ENCODE measurements at places on chromosomes 1 and 21.

GRCh38 chr1:86487131-86487810, 18.5 kb downstream of the CLCA1 start:
- DNase-seq, result no peak

DNA sequence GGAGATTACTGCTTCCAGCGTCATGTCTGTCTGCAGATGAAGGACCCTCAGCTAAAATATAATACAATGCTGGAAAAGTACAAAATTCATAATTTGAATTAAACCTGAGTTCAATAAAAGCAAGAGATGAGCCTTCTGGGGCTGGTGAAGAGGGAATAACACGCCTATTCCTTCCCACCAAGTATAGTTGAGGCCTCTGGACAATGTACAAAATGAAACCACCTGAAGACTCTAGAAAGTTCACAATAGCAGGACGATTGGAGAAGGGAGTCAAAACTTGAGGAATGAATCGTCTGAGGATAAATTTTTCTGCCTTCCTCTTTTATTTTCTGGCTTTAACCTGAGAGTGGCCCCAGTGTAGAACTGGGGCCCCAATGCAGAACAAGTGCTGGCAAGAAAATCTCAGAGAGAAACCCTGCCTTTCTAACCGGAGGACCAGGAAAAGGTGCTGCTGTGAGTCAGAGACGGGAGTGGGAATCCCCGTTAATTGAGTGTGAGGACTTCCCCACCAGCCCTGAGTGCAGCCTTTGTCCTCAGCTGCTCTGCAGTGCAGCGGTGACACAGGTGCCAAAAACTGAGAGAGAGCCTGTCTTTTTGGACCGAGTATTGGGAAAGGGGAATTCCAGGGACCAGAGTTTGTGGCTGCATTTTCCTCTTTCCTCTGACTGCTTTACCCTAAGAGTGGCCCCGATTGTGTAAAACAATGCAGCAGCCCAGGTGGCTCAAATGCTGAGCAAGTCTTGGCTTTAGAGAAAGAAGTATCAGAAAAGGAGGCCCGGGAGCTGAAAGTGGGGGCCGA, 264.9 kb downstream of the DYRK1A start:
- DNase-seq, result no peak

- DNase-seq, result no peak
Measured at GRCh38 chr1:18542351-18542750, 61.6 kb downstream of the KLHDC7A start.

- DNase-seq, result no peak
Measured at GRCh38 chr1:192629612-192630011, 6.3 kb upstream of the RGS13 start.

- no peak for DNase-seq
Measured at GRCh38 chr1:94707321-94708298, 112.5 kb upstream of the SLC44A3 start.

GRCh38 chr1:204773246-204773645, 87.7 kb upstream of the LRRN2 start:
- no peak for DNase-seq

DNA sequence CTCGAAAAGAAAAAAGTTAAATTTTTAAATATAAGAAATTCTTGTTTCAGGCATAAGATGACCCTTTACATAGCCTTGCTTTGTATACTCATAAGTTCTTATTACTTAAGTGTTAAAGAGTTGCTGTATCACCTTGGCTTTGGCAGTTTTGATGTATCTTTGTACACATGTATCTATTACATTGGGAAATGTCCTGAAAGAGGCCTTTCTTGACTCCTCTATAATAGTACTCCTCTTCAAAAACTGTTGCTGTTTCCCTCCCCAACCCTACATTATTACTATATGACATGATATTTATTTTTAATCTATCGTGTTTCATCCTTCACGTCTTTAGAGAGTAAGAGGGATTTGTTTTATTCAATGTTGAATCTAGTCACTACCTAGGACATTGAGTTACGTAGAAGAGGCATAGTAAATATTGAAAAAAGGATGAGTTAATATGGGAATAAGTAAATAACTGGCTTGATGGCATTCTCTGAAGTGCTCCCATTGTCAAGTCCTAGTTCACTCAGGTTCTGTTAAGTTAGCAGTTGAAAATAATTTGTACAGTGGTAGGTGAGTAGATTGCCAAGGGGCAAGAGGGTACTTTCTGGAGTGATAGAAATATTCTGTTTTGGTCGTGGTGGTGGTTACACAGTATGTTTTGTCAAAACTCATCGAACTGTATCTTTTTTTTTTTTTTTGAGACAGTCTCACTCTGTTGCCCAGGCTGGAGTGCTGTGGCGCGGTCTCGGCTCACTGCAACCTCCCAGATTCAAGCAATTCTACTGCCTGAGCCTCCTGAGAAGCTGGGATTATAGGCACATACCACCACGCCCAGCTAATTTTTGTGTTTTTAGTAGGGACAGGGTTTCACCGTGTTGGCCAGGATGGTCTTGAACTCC, 8.2 kb downstream of the THRAP3 start:
- no peak for DNase-seq

GRCh38 chr1:210022044-210022443, 84.0 kb downstream of the SYT14 start:
- no peak for DNase-seq

DNA sequence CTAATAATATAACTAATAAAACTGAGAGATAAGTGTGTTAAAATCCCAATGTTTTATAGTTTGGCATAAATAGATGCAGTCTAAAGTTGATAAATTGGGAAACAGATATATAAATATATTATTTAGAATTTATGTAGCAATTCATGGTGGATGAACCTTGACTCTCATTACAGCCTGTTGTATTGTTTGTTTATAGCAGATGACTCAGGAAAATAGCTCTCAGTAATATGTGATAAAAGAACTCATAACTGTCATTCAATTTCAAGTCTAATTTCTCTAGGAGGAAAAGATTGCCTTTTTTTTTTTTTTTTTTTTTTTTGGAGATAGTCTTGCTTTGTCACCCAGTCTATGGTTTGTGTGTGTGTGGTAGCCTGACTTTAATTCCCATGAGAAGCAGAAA, 603.2 kb upstream of the PKN2 start:
- no peak for DNase-seq

GRCh38 chr1:38213646-38214434, 167.2 kb upstream of the POU3F1 start:
- no peak for DNase-seq

DNA sequence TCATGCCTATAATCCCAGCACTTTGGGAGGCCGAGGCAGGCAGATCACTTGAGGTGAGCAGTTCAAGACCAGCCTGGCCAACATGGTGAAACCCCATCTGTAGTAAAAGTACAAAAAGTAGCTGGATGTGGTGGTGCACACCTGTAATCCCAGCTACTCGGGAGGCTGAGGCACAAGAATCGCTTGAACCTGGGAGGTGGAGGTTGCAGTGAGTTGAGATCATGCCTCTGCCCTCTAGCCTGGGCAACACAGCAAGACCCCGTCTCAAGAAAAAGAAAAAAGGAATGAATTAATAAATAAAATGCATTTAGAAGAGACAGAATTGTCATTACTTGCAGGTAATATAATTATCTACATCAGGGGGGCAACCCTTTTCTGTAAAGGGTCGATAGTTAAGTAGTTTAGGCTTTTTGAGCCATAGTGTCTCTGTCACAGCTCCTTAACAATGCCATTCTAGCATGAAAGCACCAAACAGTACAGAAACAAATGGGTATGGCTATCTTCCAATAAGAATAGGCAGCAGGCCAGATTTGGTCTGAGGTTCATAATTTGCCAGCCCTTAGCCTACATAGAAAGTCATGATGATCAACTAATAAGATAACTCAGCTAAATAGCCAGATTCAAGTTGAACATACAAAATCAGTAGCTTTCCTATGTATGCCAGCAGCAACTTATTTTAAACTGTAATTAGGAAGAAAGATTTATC, 56.8 kb downstream of the RPRD2 start:
- DNase-seq, result no peak

GRCh38 chr21:28257276-28257675, 735.4 kb downstream of the LTN1 start:
- DNase-seq, result no peak

DNA sequence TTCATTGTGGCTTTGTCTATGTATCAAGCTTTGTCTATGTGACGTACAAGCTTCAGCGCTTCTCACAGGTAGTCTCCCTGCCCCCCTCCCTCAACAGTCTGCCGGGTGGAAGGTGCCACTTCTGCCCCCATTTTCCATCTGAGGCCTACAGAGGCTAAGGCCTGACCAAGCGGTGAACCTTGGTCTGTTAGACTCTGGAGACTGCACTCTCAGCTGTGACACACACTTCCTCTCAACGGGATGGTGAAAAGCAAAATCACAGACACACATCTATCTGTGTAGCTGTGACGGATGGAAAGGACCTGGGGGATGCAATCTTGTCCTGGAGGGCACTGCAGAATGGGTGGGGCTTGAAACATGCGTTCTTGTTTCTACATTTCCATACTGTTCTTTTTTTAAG, 152.9 kb upstream of the EDN2 start:
- no peak for DNase-seq

- no peak for DNase-seq
Measured at GRCh38 chr1:170032531-170033280, 41.8 kb downstream of the KIFAP3 start.

GRCh38 chr1:206794294-206794908, 22.1 kb upstream of the IL10 start:
- DNase-seq, result no peak

DNA sequence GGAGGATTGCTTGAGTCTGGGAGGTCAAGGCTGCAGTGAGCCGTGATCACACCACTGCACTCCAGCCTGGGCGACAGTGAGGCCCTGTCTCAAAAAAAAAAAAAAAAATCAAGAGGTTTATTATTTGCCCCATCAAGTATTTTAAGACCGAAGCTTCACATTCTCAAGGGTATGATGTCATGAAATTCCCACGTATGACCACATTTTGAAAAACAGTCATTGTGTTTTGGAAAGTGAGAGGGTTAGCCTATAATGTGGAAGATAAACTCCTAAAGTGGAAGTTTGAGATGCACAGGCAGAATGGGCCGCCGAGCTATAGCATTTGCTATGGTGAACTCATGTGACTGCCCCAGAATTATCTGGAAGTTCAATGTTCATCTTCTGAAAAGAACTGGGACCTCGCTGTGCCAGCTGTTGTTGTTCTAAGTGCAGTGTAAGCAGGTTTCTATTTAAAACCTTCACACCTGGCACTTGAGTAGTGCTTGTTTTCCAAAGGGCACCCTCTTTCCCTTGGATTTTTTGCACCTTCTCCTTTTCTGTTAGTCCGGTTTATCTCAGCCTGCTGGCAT, 96.9 kb upstream of the SLC25A33 start:
- DNase-seq, result no peak

DNA sequence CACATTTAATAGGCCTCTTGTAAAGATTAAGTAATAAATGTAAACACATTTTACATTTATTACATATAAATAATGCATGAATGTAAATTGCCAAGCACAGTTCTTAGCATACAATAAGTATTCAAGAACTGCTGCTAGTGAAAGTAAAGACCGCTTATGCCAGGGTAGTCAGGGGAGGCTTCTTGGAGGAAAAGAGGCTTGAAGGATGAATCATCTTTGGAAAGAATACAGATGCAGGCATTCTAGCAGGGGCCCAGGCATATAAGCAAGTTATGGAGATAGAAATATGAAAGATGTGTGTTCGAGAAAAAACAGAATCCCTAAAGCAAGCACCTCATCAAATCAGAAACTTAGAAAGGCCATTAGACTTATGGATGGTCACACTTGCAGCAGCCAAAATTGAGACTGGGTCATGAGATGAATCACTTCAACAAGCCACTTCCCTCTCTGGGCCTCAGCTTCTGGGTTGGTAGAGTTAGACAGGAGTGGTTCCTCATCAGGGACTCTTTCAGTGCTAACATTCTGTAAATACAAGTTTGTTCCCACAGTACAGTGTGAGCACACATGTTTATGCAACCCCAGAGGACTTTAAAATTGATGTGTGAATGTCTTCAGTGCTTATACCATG, 79.8 kb upstream of the ROR1 start:
- no peak for DNase-seq

DNA sequence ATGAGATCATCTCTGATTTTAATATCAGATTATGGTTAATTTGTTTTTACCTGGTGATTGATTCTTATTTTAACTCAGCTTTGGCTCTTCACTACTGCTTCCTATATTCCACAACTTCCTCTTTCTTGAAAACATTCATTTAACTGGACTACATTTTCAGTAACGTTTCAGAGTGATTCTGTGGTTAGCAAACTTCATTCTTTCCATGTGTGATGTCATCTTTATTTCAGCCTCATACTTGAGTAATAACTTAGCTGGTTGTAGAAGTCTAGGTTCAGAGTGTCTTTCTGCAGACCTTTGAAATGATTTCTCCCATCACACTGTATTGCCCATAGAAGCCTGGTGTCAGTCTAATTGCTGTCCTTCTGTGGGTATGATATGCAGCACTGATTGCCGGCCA, 36.0 kb upstream of the SLC35F3 start:
- no peak for DNase-seq

DNA sequence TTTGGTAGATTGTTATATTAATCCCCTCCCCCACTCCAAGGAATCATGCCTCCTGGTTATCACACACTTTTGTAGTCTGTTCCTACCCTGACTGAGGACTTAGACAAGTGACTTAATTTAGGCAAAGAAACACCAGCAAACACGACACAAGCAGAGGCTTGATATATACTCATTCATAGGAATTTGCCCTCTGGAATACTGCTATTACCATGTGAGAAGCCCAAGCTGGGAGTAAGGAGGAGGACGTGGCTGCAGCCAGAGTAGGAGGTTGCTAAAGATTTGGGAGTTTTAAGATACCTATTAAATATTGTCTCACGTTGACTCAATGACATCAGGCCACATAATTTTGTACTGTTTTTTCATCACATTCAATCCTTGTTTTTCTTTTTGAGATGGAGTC, 100.2 kb downstream of the LRRC53 start:
- DNase-seq, result no peak

DNA sequence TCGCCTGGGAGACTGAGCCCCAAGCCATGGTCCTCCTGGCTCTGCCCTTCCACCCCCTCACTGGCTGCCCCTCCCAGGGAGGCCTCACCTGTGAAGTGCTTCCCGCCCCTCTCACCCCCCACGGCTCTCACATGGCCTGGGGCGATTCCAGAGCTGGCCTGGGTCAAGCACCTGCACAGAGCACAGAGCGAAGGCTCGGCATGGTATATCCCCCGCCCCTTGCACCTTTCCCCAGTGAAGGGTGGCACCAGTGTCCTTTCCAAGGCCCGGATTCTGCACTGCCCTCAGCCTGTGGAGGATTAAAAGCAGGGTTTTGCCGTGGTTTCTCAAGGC, 1.1 kb upstream of the AJAP1 start:
- DNase-seq, result no peak

DNA sequence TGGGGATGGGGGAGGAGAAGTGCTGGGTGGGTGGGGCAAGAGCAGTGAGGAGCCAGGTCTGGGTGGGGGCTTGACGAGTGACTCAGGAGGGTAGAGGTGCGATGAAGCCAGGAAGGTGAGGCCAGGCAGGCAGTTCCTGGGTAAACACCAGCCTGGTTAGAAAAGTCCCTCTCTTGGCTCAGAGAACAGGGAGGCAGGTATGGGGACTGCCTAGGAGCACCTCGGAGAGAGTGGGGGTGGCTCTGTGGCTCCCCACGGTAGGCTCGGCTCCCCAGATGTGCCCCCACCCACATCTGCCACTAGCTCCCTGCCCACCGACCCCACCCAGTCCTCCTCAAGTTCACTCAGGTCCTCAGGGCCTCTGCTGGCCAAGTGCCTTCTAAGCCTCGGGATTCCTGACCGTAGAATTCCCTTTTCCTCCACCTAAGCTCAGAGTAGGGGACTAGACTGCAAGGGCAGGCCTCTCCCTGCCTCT, 1.2 kb downstream of the HSPG2 start:
- DNase-seq, result no peak

GRCh38 chr21:41477641-41478318, 30.2 kb downstream of the TMPRSS2 start:
- DNase-seq, result no peak

GRCh38 chr1:41632781-41633575, 148.5 kb upstream of the EDN2 start:
- DNase-seq, result no peak

GRCh38 chr1:57204091-57204490, 219.8 kb downstream of the DAB1 start:
- DNase-seq, result no peak

All from NCI-H526 treated with DMSO at 0.1 percent for 48 hours (cell line).